ENCODE measurements at places on chromosomes 16 and 17. TPM values are rescaled to one million over a fixed set of nuclear protein-coding genes. Genes with fewer than 3 reads are reported as not detected.

PGAP3 gene
- total RNA-seq = 6.4 TPM

ANKFN1 gene
- not detected for total RNA-seq

PERCC1 gene
- total RNA-seq = 0.29 TPM

ENPP7 gene
- total RNA-seq = 0.16 TPM

KRT24 gene
- not detected for total RNA-seq

NECAB2 gene
- total RNA-seq = not detected

EFNB3 gene
- not detected for total RNA-seq

CCL17 gene
- 2.9 TPM for total RNA-seq

SNX20 gene
- total RNA-seq = 24.6 TPM

C16orf54 gene
- total RNA-seq = 22.2 TPM

KRTAP4-9 gene
- not detected for total RNA-seq

BAIAP3 gene
- total RNA-seq = 0.27 TPM

ZFP3 gene
- total RNA-seq = 1.5 TPM

ZNF629 gene
- 3.2 TPM for total RNA-seq

TM4SF5 gene
- not detected for total RNA-seq

MT1X gene
- 52.5 TPM for total RNA-seq

SOST gene
- not detected for total RNA-seq

GPR142 gene
- total RNA-seq = not detected

FAM171A2 gene
- total RNA-seq = 0.78 TPM

INCA1 gene
- total RNA-seq = 0.63 TPM

PRSS33 gene
- not detected for total RNA-seq

KRTAP2-2 gene
- not detected for total RNA-seq

PRSS21 gene
- 11.3 TPM for total RNA-seq

TPSG1 gene
- total RNA-seq = not detected

SHBG gene
- not detected for total RNA-seq

KRTAP1-5 gene
- total RNA-seq = not detected

CTF1 gene
- 0.32 TPM for total RNA-seq

PIRT gene
- not detected for total RNA-seq

TMC5 gene
- not detected for total RNA-seq

KRT36 gene
- total RNA-seq = not detected

TBC1D3L gene
- total RNA-seq = 14.4 TPM

CCT6B gene
- total RNA-seq = 1.4 TPM

SEPTIN1 gene
- 169 TPM for total RNA-seq

CRYBA1 gene
- not detected for total RNA-seq

PSKH1 gene
- total RNA-seq = 8.5 TPM

DNAI2 gene
- 0.45 TPM for total RNA-seq

SPNS2 gene
- total RNA-seq = 1.2 TPM

TBC1D28 gene
- total RNA-seq = not detected

VEZF1 gene
- 17.9 TPM for total RNA-seq

C17orf67 gene
- total RNA-seq = 2.3 TPM

SP2 gene
- 11.5 TPM for total RNA-seq

HBQ1 gene
- total RNA-seq = 3.2 TPM

RAB37 gene
- 6.6 TPM for total RNA-seq

ATP2C2 gene
- total RNA-seq = not detected

AIPL1 gene
- not detected for total RNA-seq

SALL1 gene
- not detected for total RNA-seq

All from activated CD8-positive, alpha-beta T cell treated with anti-CD3 and anti-CD28 coated beads for 36 hours (primary cell).